ENCODE measurements at places on chromosomes 1 and 21.
A peak's percentile ranks its signal among the peaks of the same experiment; 100 is the strongest.

- no peak for DNase-seq
Measured at GRCh38 chr1:152110365-152110859, 4.8 kb downstream of the TCHH start.

- DNase-seq: no peak
Measured at GRCh38 chr1:205563927-205564441, 59.5 kb downstream of the CDK18 start.

- DNase-seq: no peak
Measured at GRCh38 chr1:69671363-69672010, 103.8 kb downstream of the LRRC7 start.

GRCh38 chr1:27584453-27584852, 19.5 kb downstream of the AHDC1 start:
- no peak for DNase-seq

- DNase-seq: no peak
Measured at GRCh38 chr1:233277637-233278606, 17.6 kb downstream of the PCNX2 start.

DNA sequence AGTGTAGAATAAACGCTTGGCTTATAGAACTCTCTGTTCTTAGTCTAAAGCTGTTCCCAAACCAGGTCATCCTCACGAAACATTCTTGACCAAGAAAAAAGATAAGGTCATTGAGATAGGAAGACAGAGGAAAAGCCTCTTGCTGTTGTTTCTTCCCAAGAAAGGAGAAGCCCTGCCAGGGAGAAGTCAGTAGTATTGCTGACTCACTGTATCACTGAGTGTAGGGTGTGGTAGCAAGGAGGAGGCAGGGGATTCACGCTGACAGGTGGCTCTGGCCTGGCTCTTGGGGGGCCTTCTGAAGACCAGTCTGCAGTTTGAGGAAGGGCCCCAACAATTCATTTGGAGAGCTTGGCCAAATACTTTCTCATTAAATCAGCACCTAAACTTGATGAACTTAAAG, 97.8 kb downstream of the CD247 start:
- no peak for DNase-seq

- no peak for DNase-seq
Measured at GRCh38 chr21:34545079-34545884, 33.3 kb upstream of the KCNE1 start.

GRCh38 chr1:116150368-116150767, 39.2 kb downstream of the MAB21L3 start:
- DNase-seq: no peak

DNA sequence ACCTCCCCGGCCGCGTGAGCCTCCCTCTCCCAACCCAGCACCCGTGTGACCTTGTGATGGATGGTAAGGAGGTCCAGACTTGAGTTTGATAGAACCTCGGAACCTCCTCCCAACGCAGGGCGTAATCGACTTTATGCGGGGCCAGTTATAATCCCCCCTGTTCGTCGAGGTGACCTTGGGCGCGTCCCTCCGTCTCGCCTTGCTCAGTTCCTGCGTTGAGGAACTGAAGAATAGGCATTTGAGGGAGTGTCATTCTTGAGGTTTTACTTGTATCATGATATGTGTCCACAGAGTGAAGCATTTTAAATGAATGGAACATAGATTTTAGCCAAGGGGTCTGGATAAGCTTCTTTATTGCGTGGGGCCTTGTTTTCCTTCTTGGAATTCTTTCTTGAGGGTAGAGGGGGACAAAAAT, 433 bp downstream of the TIMM17A start:
- no peak for DNase-seq

- DNase-seq: no peak
Measured at GRCh38 chr1:193118194-193118593, 3.6 kb upstream of the CDC73 start.

DNA sequence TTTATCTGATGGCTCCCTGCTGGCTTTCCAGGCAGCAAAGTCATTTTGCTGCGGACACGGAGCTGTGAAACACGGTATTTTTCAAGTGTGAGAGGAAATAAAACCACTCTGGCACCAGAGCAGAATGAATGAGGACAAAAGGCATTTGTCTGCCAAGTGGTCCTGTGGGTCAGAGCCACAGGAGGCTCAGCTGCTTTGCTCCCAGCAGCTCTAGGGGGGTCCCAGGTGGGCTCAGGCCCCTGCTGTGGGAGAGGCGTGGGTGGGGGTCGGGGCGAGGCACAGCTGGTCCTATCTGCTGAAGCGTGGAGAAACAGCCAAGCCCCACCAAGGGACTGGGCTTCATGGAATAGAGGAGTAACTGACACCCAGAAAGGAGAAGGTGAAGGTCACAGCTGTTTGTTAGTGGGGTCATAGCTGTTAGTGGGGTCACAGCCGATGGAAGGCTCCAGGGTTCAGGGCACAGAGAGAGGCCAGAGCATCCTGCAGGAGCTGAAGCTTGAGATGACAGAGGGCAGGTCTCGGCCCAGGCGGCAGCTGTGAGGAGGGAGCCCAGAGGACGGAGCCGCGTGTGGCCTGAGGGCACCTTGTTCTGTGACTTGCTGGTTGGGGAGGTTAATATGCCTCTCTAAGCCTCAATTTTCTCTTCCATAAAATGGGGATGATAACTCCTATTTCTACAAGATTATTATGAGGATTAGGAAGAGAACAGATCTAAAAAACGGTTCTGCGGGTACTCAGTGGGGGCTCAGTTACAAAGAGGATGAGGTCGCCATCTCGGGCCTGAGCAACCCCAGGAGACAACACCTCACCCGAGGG, 7.1 kb downstream of the KIF17 start:
- no peak for DNase-seq

- no peak for DNase-seq
Measured at GRCh38 chr1:237864338-237865244, 26.1 kb downstream of the ZP4 start.

DNA sequence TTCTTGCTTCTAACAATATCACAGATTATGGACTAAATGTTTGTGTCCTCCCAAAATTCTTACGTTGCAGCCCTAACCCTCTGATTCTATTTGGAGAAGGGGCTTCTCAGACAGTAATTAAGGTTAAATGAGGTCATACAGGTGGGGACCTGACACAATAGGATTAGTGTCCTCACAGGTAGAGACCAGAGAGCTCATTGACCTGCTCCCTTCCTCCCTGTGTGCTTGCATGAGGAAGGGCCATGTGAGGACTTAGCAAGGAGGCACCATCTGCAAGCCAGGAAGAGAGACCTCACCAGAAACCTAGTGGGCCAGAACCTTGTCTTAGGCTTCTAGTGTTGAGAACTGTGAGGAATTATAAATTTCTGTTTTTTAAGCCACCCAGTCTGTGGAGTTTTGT, 322.6 kb downstream of the SMYD3 start:
- DNase-seq: no peak

DNA sequence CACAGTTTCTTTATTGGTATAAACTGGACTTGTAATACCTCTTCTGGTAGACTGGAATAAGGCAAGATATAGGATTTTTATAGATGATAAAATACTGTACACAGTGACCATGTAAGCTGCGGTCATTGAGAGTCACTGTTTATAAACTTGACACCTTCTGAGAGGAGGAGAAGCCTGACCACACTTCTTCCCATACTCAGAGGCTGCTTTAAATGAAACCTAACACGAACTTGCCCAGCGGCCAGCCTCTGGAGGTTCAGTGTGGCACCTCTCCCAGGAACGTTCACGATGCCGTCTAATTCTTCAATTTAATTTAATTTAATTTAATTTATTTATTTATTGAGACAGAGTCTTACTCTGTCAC, 22.5 kb downstream of the MTARC1 start:
- no peak for DNase-seq

DNA sequence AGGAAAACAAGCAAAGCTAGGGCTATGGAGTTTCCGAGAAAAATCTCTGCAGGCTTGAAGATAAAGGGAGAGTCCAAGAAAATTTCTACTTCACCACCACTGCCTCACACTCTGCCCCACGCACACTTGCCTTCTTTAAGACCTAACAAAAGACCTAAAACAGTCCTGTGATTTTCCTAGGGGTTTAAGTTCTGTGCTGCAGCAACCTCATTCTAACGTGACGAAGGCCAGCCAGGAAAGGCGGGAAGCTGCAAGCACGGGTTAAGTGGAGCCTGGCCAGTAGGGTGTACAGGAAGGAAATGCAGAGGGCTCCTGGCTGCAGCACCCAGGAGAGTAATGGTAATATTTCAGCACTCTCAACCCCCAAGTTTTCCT, 1.5 kb downstream of the SPATA6 start:
- no peak for DNase-seq

- peak; percentile 17 for DNase-seq
Measured at GRCh38 chr1:93680420-93681100, 1.1 kb downstream of the BCAR3 start.

- DNase-seq: peak; percentile 36
Measured at GRCh38 chr1:153494976-153495535, 34.6 kb upstream of the S100A7 start.

- DNase-seq: no peak
Measured at GRCh38 chr1:91916046-91916445, 30.1 kb upstream of the TGFBR3 start.
